ENCODE measurements at places on chromosomes 1 and 21.

DNA sequence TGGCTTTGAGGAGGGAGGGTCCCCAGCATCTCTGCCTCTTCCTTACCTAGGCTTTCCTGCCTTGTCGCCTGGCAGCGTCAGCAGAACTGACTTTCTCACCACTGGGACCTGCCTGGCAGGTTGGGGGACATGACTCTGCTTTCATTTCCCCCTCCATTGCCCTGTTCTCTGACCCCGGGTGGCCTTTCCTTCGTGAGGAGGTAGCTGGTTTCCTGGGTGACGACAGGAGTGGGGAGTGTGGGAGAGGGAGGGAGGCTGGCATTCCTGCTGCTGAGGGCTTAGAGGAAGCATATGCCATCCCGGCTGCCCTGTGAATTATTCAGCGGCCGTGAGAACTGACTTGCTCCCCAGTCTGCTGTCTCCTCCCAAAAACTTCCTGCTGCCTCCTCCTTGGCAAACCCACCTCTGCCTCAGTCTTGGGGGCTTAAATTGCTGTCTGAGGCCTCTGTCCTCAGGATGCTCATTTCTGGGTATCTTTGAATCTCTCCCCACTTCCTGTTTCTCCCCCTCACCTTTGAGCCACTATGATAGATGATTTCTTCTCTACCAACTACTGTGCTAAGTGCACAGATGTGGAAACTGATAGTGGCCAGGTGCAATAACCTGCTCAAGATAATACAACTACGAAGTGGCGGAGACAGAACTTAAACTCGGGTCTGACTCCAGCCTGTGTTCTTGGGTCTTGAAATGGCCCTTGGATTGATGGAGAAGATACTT lies 182.0 kb upstream of the CSF3R start:
- DNase-seq: no peak

GRCh38 chr1:43237121-43237520 lies 32.7 kb upstream of the TMEM125 start:
- DNase-seq: no peak

DNA sequence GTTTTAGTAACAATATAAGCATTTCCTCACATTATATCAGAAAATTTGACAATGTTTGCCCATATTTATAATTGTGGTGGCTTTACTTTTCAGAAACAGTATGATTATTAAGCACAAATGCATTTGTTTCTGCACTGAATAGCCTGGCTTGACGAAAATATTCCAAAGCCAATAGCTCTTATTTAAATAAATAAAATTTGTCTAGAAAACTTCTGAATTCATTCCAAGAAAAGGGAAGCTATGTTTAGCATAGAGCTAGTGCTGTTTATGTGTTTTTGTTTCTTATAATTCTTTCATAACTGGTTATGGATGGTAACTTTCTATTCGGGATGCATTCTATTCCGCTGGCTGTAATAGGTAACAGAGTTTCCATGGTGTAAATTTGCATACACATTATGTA lies 268.6 kb downstream of the PTBP2 start:
- DNase-seq: no peak

DNA sequence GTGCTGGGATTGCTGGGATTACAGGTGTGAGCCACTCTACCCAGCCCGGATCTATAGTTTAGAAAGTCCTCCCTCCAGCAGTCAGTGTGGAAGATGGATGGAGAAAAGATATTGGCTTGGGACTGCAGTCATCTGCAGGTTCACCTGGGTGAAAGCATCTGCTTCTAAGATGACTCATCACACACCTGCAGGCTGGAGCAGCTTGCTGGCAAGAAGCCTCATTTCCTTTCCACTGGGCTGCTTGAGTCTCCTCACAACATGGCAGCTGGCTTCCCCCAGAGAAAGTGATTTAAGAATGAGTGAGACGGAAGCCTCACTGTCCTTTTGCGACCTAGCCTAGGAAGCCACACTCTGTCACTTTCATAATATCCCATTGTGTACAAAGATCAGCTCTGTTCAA lies 50.0 kb downstream of the FOXO6 start:
- DNase-seq: no peak

DNA sequence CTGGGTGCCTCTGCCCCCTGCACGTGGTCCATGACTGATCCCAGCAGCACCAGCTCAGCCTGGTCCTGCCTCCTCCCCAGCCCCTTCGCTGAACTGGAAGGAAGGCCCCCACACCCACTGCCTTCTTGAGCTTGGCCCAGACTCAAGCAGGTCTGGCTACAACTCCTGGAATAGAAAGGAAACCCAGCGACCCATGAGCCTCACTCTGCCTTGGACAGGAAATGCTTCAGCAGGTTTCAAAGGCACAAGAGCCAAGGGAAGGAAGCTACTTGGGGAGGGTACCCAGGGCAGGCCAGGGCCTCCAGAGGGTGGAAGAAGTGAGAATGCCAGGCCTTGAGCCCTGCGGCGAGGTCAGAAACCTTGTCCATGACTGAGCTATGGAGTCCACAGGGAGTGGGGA lies 35.9 kb upstream of the RD3 start:
- DNase-seq: no peak

DNA sequence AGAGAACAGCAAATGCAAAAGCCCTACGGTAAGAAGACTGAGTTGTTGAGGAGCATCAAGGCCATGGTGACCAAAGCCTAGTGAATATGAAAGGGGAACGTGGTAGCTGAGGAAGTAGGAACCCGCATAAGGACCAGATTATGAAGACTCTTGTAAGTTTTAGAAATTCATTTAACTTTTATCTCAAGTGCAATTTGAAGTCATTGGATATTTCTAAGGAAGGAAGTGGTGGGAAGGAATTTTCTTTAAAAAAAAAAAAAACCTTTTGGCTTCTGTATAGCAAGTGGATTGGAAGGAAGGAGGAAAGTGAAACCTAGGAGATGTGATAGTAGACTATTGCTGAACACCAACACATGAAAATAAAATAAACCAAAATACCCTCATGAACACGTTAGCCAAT lies 119.0 kb downstream of the TNFSF18 start:
- DNase-seq: no peak

DNA sequence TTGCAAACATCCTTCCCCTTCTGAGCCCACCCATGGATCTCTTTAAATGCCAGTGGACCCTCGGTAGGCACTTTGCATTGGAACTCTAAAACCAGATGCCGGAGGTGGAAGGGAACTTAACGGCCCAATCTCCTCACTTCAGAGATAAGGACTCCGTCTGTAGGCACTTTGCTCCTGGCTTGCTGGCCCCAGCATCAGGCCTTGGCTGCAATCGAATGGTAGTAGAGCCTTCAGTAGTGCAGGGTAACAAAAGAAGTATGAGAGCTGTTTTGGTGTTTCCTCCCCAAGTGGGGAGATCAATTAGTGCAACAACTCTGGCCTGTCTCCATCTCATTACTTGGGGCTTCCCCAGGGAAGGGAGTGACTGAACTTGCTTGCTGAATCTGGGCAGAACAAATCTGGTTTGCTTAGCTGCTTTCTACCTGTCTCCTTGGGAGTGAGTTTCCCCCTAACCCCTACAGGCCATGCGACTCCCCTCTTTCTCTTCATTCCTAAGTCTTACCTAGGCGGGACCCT lies 70.8 kb downstream of the TENT5C start:
- no peak for DNase-seq

- DNase-seq: no peak
Measured at GRCh38 chr21:37155186-37155585, 82.1 kb downstream of the TTC3 start.

GRCh38 chr1:59094001-59094400 lies 202.9 kb upstream of the FGGY start:
- no peak for DNase-seq

DNA sequence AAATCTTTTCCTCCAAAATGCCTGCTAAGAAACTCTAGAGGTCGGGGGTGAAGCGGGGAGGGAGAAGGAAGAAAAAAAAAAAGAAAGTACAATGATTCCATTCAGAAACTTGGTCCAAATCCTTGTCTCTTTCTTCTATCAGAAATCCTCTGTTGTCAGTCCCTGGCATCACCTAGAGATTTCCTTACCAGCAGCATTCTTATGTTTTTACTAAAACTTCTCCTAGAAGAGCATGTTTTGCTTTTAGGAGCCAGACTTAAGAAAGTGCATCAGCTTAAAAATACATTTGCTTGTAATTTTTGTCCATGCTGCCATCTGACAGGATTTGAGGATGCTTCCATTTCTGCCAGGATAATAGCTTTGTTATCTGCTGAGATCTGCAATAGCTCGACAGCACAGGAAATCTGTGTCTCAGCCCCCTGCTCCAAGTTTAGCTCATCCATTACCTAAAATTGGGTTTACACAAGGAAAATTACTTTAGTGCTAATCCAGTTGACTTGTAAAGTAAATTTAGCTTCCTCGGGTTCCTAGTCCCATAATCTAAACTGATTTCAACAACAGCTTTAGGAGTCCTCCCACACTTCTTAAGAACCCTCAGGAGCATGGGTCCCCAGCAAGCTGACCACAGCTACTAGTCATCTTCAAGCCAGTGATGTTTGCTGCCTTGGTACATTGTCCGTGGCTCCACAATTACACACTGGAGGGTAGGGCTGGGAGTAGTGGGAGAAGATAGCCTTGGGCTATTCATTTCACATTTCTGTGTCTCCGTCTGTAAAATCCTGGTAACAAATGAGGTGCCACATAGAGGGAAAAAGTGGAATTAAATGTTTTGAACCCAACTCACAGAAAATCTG lies 92.3 kb upstream of the UBE2U start:
- DNase-seq: no peak

GRCh38 chr21:45801989-45802388 lies 158.5 kb downstream of the PCBP3 start:
- peak; percentile 36 for DNase-seq

- no peak for DNase-seq
Measured at GRCh38 chr1:36425791-36426190, 24.5 kb downstream of the OSCP1 start.

DNA sequence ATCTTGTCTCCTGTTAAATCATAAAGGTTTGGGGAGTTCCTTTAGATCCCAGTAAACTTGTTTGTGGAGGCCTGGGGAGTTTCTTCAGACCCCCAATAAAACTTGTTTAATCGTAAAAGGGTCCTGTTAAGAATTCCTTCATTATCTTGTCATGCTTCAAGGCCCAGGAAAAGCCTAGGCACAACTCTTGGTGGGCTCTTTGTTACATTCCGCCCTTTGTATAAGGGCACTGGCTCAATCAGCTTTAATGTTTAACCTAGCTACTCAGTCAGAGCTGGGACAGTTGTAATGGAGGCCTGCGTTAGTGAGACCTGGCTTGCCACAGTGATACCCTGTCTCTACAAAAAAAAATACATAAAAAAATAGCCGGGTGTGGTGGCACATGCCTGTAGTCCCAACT lies 77.2 kb downstream of the MPZL1 start:
- no peak for DNase-seq

DNA sequence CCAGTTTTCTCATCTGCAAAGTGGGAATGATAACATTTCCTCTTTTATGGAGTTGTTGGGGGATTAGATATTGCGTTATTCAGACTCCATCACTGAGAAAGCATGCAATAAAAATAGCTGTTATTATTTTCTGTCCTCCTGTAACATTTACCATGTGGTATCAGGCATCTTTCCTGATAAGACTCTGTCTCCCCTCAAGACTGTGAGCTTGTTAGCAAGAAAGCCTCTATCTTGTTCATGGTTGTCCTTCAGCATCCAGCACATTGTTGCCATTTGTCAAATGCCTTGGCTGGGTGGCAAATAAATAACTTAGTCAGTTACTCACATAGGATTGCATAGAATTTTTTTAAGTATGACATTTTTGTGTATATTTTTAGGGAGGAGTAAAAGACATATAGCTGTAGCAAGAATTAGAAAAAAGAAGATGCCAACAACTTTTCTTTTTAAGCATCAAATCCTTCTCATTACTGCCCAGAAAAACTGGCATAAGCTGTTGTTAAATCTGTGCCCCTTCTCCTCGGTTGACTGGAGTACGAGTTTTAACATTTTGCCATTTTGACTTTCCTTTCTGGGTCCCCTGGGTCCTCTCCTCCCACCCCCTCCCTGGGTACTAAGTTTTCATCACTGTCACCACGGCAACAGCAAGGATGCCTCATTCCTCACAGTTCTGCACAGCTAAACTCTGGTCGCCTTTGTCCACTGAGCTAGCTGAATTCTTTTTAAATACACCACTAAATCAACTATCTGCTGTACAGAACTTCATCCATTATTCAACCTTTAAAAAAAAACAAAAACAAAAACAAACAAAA lies 1.0 kb upstream of the JAM2 start:
- DNase-seq: no peak

DNA sequence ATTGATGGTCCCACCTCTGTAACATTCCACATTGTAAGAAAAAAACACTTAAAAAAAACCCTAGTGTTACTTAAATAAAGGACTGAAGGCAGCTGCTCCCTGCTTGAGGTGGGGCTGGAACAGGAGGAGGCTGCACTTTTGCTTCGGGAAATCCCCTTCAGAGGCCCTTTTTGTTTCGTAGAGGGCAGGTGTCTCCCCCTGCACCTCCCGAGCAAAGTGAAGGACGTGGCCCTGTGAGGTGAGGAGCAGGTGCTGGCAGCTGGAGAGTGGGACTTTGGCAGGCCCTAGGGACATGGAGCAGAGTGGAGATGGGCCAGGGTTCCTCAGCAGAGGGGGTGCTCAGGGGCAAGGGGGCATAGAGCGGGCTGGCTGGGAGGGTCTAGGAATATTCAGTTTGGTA lies 33.4 kb upstream of the WNT4 start:
- no peak for DNase-seq

- DNase-seq: no peak
Measured at GRCh38 chr1:151887028-151887427, 22.3 kb downstream of the THEM4 start.

DNA sequence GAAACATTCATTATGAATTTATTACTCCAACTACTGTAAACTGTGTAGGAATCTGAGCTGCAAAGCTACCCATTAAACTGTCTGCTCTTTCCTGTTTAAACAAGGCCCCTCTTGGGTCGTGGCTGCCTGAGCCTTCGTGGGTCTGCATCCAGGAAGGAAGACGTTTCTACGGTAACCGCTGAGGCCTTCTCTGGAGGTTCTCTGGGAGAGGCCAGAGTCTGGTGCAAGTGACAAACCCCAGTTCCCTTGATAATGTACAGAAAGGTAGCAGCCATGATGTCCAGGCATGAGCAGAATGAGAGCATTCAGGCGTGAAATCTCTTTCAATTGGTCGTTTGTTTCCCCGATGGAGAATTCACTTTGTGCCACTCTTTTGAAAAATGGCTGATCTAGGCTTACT lies 350.2 kb downstream of the PLPP3 start:
- DNase-seq: no peak

DNA sequence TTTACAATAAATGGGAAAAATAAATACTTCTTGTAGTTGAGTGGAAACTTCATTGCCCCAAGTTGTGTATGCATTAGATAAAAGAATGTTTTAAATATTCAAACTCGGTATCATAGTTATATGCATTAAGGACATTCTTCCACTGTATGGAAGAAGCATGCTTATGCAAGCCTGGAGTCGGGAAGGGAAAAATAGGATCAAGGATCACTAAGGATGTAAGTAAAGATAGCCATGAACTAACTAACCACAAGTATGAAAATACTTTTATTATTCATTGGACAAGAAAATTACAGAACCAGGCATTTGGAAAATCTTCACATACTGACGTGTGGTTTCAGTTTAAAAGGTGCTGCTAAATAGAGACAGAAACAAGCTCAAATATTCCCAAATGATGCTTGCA lies 26.9 kb upstream of the DPYD start:
- DNase-seq: no peak

GRCh38 chr1:39328095-39328494 lies 123.6 kb downstream of the MACF1 start:
- DNase-seq: no peak

- no peak for DNase-seq
Measured at GRCh38 chr1:15702722-15703550, 18.8 kb downstream of the PLEKHM2 start.

Measured in ecto neural progenitor cell (in vitro differentiated cells).